ENCODE measurements at places on chromosomes 4 and X. TPM values are rescaled to one million over a fixed set of nuclear protein-coding genes. Genes with fewer than 3 reads are reported as not detected.

The KLB gene
- 7.4 TPM for total RNA-seq

- DNase-seq = no peak
Observed at GRCh38 chr4:116546759-116547158, 538.6 kb downstream of the TRAM1L1 start.

The MAGEB2 gene
- total RNA-seq = not detected

The DCAF8L2 gene
- not detected for total RNA-seq
